ENCODE measurements at places on chromosomes 12 and 14.

GRCh38 chr14:77059276-77059915 lies 30.9 kb upstream of the IRF2BPL start:
- peak; percentile 17 for DNase-seq

- DNase-seq: no peak
Measured at GRCh38 chr12:7396418-7396817, 47.5 kb downstream of the CD163L1 start.

DNA sequence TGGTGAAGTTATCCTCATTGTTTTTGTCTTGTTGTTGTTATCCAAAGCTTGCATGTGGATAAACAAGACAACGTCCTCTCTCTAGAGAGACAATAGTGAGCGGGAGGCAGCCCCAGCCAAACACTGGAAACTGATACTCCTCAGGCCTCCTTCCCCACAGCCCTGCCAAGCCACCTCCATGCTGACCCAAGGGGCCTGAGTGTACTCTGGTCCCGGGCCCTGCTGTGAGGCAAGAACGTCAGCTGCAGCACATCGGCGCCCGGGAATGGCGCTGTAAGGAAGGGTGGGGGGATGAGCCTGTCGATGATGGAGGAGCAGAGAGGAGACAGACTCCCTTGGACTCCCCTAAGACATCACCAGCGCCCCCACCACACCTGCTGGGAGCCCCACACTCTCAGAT lies 83.6 kb downstream of the ANO2 start:
- DNase-seq: no peak

DNA sequence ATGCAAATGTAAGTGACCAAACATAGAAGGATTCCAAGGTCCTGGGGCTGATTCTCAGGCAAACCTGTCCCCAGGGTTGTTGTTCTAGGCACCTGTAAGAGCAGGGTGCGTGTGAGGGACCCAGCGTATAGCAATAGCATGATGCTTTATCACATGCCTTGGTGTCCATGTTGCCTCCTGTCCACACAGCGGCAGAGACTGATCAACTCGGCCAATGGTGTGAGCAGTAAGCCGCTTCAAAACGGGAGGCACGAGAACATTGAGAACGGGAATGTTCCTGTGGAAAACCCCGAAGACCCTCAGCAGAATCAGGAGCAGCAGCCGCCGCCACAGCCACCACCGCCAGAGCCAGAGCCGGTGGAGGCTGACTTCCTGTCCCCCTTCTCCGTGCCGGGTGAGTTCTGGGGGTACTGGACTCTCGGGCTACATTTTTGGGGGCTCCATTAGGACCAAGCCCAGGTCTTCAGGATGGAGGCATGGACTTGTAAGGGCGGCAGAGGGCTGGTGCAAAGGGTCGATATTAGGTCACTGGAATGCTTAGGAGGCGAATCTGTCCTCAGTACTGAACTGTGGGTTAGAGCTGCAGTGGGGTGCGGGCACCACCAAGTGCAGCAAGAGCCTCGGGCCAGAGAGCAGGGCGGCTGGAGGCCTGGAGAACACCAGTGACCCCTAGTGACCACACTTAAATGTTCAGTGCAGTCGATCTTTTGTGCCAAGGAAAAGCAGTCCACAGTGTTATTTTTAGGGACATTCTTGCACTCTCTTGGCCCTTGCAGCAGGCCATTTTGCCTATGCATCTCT lies 57.2 kb upstream of the RIN3 start:
- no peak for DNase-seq

DNA sequence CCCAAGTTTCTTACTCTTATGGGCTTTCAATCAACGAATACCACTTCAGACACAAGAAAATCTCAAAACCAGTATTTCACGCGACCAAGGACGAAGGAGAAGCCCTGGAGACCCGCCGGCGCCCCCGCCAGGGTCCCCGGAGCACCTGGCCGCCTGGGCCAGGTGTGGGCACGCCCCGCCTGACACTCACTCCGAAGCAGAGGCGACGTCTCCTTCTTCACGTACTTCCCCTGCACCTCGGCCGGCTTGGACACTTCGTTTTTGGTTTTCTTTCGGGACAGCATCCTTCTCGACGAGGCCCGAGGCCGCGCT lies 466 bp downstream of the SAV1 start:
- peak; percentile 23 for DNase-seq

DNA sequence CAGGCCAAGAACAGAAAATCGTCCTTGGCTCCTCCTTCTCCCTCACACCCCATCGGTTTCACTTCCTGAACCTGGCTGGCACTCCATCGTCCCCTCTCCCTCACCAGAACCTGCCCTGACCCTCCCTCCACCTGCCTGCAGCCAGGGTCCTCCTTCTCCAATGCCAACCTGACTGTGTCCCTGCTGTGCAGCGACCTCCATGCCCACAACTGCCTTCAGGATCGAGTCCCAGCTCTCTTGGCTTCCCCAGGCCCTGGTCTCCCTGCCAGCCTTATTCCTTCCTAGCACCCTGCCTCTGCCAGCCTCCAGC lies 19.8 kb downstream of the HVCN1 start:
- no peak for DNase-seq

- DNase-seq: no peak
Measured at GRCh38 chr12:61044766-61045165, 1215.4 kb upstream of the USP15 start.

DNA sequence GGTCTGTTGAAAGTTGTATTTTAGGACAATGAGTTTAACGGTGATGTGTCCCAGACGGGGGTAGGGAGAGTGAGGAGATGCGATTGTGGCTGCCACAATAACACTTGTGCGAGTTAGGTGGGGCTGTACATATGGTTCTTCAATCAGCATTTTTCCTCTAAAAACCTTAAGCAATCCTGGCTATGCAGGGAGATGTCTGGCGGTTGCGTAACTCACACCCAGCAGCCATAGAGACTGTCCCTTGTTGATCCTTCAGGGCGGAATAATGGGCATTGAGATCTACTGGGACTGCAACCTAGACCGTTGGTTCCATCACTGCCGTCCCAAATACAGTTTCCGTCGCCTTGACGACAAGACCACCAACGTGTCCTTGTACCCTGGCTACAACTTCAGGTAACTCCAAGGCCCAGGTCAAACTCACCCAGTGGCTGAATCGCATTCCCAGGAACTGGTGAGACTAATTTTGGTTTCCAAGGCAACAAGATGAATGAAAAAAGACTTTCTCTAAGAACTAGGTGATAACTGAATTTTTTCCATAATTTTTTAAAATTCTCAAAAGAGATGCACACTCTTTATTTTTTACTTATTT lies 34.6 kb downstream of the P2RX7 start:
- DNase-seq: no peak

- DNase-seq: no peak
Measured at GRCh38 chr12:11653215-11653753, 3.8 kb downstream of the ETV6 start.

GRCh38 chr12:43113135-43113534 lies 438.9 kb downstream of the ADAMTS20 start:
- DNase-seq: no peak

GRCh38 chr12:124506145-124506831 lies 61.1 kb downstream of the NCOR2 start:
- DNase-seq: no peak

DNA sequence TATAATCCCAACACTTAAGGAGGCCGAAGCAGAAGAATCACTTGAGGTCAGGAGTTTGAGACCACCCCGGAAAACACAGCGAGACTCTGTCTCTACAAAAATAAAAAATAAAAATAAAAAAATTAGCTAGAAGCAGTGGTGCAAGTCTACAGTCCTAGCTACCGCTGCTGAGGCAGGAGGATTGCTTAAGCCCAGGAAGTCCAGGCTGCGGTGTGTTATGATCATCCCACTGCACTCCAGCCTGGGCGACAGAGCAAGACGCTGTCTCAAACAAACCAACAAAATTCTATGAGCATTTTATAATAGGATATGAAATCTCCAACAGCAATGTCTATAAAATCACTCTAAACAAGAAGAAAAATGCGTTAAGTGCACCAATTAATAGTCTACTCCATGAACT lies 75.3 kb downstream of the PPP1R12A start:
- DNase-seq: no peak

DNA sequence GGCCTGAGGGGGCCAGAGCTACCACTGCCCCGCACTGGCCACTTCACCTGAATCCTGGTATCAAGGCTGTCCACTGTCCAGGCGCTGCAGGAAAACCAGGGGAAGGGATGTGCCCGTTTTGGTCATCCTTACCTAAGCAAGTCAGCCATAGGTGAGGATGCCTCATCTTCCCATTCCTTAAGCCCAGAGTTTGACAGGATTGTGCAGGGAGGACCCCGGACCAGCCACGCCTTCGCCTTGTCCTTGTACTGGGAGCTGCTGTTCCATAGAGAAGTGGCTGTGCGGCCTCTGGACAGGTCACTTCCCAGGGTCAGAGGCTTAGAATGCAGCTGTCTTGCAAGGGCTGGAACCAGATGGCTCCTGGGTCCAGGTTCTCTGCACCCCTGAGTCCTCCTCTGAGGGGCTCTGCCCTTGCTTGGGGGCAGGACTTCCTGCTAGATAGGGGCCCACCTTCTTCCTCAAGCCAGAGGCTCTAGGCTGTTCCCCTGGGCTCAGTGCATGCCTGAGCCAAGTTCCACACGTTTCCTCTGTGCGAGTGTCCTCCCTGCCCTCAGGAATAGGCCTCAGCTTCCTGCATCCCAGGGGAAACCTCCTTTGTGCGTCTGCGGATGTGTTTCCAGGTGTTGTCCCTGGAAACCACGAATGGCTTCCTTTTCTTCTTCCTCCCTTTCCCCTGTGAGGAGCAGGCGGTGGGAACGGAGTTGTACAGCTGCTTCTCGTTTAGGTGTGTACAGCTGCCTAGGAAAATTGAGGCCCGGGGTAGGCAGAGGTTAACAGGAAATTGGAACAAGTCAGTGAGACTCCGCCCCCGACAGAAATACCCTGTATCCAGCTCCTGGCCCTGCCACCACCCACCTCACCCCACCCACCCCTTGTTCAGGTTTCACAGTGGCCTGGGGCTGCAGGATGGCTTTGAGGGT lies 54.3 kb upstream of the RIN3 start:
- DNase-seq: no peak

DNA sequence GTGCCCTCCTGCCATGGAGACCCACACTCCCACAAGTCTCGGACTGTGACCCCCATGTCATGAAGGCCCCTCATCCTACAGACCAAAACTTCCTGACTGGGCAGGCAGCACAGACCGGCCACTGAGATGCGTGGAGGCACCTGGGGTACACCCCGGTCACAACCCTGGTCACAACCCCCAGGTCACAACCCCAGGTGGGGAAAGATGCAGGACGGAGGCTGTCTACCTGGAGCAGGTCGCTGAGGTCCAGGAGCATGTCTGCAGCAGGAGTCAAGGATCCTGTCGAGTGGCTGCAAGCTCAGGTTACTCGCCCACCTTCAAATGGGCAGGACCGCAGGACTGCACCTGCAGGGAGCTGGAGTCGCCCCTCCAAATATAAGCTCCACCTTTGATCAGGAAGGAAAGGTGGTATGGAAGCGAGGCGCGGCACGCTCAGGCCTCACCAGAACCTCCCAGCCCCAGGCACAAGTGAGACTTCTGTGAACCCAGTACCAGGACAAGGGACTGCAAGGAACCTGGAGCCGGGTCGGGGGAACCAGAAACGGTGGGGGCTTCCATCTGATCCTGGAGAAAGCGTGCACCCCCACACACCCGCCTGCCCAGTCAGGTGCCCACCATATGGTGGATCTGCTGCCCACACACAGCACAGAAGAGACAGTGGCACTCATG lies 8.1 kb downstream of the BTBD6 start:
- no peak for DNase-seq

GRCh38 chr12:98533723-98534251 lies 18.4 kb downstream of the TMPO start:
- DNase-seq: no peak

GRCh38 chr14:100442498-100443490 lies 119.7 kb downstream of the SLC25A47 start:
- no peak for DNase-seq

- DNase-seq: no peak
Measured at GRCh38 chr12:94875525-94875924, 128.0 kb downstream of the NDUFA12 start.

GRCh38 chr12:43883748-43884147 lies 47.9 kb downstream of the TMEM117 start:
- DNase-seq: no peak

- DNase-seq: no peak
Measured at GRCh38 chr12:62522984-62523383, 56.4 kb downstream of the MON2 start.

GRCh38 chr12:4762773-4763172 lies 42.6 kb downstream of the GALNT8 start:
- DNase-seq: no peak

DNA sequence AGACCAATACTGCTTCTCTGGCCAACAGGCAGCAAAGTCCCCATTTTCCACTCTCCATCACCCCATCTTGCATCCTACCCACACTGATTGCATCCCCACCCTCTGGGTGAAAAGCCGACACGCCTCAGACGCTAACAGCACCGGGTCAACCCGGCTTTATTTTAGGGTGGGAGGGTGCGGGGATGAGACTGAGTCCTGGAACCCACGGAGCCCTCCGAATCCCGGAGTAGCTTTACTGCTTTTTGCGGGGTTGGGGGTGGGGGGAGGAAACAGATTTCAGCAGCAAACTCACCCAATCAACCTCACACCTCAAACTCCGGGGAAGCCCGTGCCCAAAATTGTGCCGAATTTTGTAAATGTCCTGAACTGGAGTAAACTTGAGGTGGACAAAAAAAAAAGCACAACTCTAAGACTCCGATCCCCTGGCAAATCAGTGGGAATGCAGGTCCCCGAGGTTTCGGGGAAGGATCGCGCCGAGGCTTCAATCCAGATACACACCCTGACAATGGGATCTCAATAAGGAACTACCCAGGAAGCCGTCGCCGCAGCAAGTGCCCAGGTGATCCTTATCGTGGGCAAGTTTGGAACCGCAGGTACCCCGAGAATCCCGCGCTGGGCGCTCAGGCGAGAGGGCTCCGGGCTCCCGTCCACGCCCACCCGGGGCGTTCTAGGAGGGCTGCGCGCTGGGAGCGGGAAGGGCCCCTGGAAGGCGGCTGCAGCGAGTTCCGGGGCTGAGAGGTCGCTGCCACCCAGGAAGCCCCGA lies 1.1 kb downstream of the GCH1 start:
- DNase-seq: no peak

GRCh38 chr14:59629444-59630287 lies 53.1 kb upstream of the CCDC175 start:
- DNase-seq: no peak

- no peak for DNase-seq
Measured at GRCh38 chr12:113688313-113688712, 216.6 kb upstream of the LHX5 start.

GRCh38 chr14:44316647-44317440 lies 190.2 kb downstream of the FSCB start:
- DNase-seq: no peak

- no peak for DNase-seq
Measured at GRCh38 chr12:106321139-106321850, 18.8 kb downstream of the TCP11L2 start.

GRCh38 chr12:78121969-78122610 lies 291.4 kb downstream of the NAV3 start:
- no peak for DNase-seq
